ENCODE measurements at places on chromosomes 5 and 9.

DNA sequence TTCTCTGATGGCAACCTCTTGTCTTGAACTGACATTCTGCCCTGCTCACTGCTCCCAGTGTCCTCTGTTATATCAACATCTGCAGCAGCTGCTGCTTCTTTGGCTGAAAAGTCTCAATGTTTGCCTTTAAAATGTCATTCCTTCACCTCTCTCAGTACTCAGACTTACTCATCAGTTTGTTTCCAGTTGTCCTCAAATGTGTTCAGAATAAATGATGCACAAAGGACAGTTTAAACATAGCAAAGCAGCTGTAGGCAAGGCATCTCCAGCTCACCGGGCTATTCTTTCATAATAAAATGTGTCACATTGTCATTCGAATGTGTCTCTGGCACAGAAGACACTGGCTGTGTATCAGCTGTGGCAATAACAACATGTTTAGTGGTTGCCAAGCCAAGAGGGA, 590.9 kb upstream of the ZNF608 start:
- DNase-seq: no peak

- no peak for DNase-seq
Observed at GRCh38 chr9:34457266-34458012, 931 bp downstream of the FAM219A start.

GRCh38 chr5:139684350-139684880, 36.3 kb downstream of the CXXC5 start:
- DNase-seq: no peak

- no peak for DNase-seq
Observed at GRCh38 chr5:122126177-122126755, 3.1 kb upstream of the ZNF474 start.

GRCh38 chr5:24161559-24161958, 483.2 kb downstream of the CDH10 start:
- DNase-seq: no peak

DNA sequence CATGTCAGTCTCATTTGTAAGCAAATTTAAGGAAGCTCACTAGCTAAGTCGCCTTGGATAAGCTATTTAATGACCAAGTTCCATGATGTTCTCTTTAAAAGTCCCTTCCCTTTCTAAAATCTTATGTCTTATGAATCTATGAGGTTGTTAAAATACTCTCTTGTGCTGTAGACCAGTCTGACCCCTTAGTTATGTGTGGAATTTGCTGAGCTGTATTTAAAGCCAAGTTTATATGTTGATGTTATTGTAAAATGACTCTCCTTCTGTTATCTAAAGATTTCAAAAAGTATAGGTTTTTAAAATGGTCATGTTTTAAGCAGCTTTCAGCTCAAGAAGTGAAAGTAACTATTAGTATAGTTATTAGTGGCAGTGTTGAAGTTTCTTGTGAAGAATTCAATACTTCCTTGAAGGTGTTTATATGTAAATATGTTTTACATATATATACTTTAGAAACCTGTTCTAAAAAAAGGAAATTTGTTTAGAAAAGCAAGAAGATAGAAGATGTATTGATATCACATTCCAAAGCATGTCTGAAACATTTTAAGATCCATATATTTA, 92.2 kb downstream of the CDC42SE2 start:
- DNase-seq: no peak

DNA sequence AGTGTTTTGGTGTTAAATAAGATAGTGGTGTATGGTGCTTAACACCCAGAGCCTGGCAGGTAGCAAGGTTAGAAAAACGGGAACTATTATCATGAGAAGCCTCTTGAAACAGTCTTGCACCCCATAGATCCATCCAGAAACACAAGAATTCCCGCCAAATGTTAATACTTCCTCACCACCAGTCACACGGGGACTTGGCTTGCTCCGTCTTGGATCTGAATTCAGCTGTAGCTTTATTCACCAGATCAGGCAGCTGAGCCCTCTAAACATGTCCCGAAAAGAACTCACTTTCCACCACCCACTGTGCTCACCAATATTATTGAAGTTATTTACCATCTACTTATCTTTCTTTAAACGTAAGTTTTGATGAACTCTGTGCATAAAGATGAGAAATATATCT, 101.6 kb upstream of the PTPN3 start:
- DNase-seq: no peak

DNA sequence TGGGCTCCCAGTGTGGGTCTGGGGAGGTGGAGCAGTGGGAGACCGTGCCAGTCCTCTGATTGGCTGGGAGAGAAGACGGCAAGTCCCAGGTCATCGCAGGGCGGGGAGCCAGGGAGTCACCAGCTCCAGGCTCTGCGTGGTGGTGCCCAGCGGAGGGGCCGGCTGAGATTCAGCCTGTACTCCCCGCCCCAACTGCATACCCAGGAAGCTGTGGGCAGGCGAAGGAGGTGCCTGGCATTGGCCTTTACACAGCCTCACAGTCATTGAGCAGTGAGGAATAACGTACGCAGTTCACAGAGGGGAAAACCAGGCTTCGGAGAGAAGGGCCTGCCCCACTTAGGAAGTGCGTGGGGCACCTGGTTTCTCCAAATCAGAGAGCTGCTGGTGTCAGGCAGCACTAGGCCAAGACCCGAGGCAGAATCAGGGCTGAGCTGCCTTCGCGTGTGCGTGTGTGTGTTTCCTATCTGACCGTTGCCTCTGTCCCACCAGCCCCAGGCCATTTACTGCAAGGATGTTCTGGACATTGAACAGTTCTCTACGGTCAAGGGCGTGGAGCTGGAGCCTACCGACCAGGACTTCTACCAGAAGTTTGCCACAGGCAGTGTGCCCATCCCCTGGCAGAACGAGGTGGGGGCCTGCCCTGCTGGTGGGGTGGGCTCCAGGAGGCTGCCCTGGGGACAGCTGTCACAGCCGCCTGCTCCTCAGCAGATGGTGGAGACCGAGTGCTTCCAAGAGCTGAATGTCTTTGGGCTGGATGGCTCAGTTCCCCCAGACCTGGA, 6.2 kb upstream of the PRR7 start:
- no peak for DNase-seq

DNA sequence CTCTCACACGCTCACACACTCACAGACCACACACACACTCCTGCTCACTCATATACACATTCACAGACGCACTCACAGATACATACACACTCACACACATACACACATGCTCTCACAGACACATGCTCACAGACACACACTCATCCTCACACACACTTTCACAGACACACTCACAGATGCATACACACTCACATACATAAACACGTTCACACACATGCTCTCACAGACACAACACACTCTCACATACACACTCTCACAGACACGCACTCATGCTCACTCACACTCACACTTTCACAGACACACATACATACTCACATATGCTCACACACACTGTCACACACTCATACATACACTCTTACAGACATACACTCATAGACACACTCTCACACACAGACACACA, 82.2 kb downstream of the IRX2 start:
- DNase-seq: no peak

DNA sequence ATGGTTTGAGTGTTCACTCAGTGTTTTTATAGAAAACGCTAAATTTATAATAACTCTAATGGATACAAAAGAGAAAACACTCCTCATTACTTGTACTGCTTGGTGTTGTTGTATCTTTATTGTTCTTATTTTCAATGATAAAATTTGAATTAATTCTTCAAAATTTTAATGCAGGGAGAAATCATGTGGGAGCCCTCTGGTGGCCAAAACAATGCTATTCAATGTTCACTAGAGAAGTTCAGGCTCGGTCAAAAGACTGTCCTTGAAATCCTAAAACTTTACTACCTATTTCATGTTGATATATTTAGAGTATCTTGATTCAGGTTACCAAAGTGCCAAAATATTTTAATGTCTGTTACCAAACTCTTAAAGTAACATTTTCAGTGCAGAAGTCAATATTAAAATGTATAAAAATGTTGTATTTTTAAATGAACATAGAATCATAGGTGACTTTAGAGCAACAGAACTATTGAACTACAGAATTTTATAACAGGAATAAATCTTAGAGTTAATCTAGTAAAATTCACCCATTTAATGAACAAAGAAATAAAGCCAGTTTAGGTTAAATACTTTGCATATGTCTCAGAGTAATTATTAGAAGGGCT, 1259.8 kb downstream of the PTPRD start:
- no peak for DNase-seq

- no peak for DNase-seq
Observed at GRCh38 chr9:77954013-77954665, 77.5 kb downstream of the GNAQ start.

GRCh38 chr9:130207241-130207992, 35.2 kb downstream of the NCS1 start:
- no peak for DNase-seq

GRCh38 chr9:19239955-19240354, 9.5 kb downstream of the DENND4C start:
- DNase-seq: no peak

GRCh38 chr5:155905364-155905763, 421.6 kb upstream of the SGCD start:
- DNase-seq: no peak

DNA sequence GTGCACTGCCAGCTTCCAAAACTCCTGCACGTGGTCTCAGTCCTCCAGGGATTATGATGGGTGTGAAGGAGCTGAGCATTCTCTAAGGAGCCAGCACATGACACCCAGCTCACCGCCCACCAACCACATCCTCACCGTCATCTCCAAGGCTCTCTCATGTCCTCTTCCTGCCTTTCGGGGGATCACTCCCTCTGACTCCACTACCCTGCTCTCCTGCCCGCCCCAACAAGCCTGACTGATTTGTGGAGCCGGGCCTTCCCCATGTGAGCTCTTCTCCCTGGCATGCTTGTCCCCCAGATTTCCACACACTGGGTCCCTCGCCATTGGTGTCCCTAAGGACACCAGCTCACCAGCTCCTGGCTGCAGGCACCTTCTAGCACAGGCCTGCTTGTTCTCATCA, 1.9 kb downstream of the ABO start:
- DNase-seq: no peak

DNA sequence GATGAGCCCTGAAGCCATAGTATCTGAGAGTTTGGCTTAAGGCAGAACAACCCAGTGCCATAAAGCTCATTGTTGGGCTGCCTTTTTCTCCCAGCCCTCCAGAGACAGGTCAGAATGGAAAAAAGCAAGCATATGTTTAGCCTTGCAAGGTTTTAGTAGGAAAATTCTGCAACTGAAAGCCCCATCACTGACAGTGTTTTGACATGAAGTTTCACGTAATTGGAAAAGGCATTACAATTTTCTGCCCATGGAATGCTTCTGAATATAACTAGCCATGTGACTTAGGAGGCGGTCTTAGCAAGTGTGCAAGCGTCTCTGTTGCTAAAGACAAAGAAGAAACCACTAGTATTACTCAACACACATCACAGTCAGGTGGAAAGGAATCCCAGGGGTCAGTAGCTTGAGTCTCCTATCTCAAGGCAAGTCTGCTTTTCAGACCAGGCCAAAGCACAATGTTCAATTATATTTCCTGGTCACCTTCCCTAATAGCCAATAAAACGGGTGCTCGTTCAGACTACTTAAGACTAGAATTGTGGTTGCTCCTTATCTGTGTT, 117.6 kb downstream of the CARTPT start:
- DNase-seq: no peak

- DNase-seq: no peak
Observed at GRCh38 chr9:16267281-16268066, 603.0 kb downstream of the BNC2 start.

DNA sequence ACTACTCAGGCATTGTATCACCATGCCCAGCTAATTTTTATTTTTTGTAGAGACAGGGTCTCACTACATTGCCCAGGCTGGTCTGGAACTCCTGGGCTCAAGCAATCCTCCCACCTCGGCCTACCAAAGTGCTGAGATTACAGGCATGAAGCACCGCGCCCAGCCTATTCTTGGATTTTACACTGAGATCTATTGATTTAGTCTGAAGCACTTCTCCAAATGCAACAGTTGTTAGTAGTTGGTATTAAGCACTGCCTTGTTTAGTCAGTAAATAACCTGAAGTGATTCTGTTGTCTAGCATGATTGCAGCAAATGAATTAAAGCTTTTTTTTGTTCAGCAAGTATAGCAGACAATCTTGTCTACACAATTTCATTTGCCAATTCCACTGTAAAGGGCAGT, 8.9 kb upstream of the CCNB1 start:
- no peak for DNase-seq

- DNase-seq: no peak
Observed at GRCh38 chr5:135066781-135067180, 32.8 kb upstream of the PITX1 start.

DNA sequence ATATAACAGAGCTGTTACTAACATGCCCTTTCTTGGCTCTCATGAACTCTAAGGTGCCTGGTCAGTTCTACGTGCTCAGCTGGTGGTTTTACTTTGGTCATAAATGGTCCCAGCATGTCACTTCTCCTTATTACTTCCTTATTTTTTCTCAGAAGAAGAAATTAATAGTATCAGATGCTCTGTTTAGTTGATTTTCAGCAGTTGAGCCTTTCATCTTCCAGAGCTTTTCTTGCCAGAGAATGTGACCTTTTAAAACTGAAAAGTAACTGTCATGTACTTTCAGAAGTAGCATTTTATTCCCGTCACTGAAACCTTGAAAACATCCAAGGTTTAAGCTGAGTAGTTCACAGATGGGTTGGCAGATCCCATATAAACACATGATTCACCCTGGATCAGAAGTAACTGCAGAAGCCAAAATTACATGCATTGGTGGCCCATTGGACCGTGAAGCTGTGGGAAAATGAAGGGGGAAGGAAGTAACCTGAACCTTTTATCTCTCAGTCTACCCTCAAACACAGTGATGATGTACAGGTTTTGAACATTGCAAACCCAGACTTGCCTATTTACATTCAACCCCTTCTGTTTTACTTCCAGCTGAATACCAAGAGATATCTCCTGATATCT, 50.5 kb downstream of the HACD4 start:
- no peak for DNase-seq

DNA sequence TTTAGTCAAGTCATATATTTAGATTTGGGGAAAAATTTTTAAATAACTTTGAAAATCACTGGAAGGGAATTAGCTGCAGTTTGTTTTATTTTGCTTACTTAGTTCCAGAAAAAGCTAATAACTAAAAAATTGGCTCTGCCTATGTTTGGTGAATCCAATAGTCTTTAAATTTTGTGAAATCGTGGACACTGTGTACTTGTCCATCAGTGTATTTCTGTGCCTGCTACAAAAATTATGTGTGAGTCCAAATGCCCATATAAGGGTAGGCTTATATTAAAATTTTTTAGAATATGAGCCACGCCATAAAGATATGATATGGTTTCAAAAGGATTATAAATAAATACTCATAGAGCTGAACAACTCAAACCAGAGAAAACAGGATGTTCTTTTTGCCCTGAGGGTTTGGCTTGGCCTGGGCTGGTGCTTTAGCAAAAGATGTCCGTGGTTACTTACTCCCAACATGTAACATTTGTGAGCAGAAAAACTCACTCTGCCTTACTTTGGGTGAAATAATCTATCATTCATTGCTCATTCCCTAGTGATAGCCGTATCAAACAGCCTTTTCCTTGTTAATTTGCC, 133.2 kb upstream of the PRLR start:
- no peak for DNase-seq
